Smooth muscle cell of bladder (primary cell): ENCODE measurements at places on chromosomes 1 and 21. TPM values are rescaled to one million over a fixed set of nuclear protein-coding genes. Genes with fewer than 3 reads are reported as not detected.

Gene DMRTA2
- total RNA-seq = 0.09 and 0.14 TPM in 2 replicates

Gene ANGPTL3
- total RNA-seq = not detected in 2 replicates

Gene GSTM5
- 8.5 and 13.3 TPM in 2 replicates for total RNA-seq

Gene SAMD13
- total RNA-seq = 0.18 and 0.43 TPM in 2 replicates

Gene ANGPTL1
- total RNA-seq = 8.8 and 15.6 TPM in 2 replicates

Gene SH2D5
- 2.4 and 6.4 TPM in 2 replicates for total RNA-seq

Gene SPRR2E
- not detected in 2 replicates for total RNA-seq

Gene SIPA1L2
- total RNA-seq = 17.2 and 19.2 TPM in 2 replicates

Gene PEAR1
- total RNA-seq = 1.00 and 1.2 TPM in 2 replicates

Gene EDARADD
- total RNA-seq = 0.09 and 0.14 TPM in 2 replicates

Gene PRXL2B
- 5.5 and 6.0 TPM in 2 replicates for total RNA-seq

Gene JAM2
- total RNA-seq = 2.6 and 6.9 TPM in 2 replicates

Gene ERICH3
- total RNA-seq = not detected in 2 replicates

Gene TDRD5
- not detected in 2 replicates for total RNA-seq

Gene LCE1A
- not detected in 2 replicates for total RNA-seq

Gene GPR89A
- total RNA-seq = 20.0 and 28.7 TPM in 2 replicates

Gene TEX38
- total RNA-seq = not detected in 2 replicates

Gene PPP1R12B
- total RNA-seq = 15.6 and 18.8 TPM in 2 replicates

Gene LIN28A
- not detected in 2 replicates for total RNA-seq

Gene FCER1A
- not detected in 2 replicates for total RNA-seq

Gene CFAP141
- not detected in 2 replicates for total RNA-seq

Gene CNR2
- not detected in 2 replicates for total RNA-seq

Gene NHLH1
- total RNA-seq = under 0.01 TPM in 1 of 2 replicates, not detected in the other

Gene ZNF678
- 3.5 and 4.1 TPM in 2 replicates for total RNA-seq

Gene OR14C36
- not detected in 2 replicates for total RNA-seq

Gene RGS1
- total RNA-seq = not detected in 2 replicates

Gene PPM1J
- total RNA-seq = 0.55 and 0.57 TPM in 2 replicates

Gene LRRN2
- 0.28 and 0.65 TPM in 2 replicates for total RNA-seq

Gene MAN1C1
- 3.8 and 8.0 TPM in 2 replicates for total RNA-seq

Gene LCE1F
- total RNA-seq = not detected in 2 replicates
